Activated CD4-positive, alpha-beta memory T cell treated with anti-CD3 and anti-CD28 coated beads, Interleukin-2, amount 10 ng/mL, durations not matched to agents 7 days and 5 days (primary cell): ENCODE measurements at places on chromosomes 16 and 17. TPM values are rescaled to one million over a fixed set of nuclear protein-coding genes. Genes with fewer than 3 reads are reported as not detected.

The TERF2IP gene
- 96.2 TPM for total RNA-seq

The ERN2 gene
- not detected for total RNA-seq

The CCL3 gene
- 106 TPM for total RNA-seq

The C17orf50 gene
- not detected for total RNA-seq

The SMIM22 gene
- not detected for total RNA-seq

The MVD gene
- total RNA-seq = 134 TPM

The RHBDL1 gene
- total RNA-seq = 1.5 TPM

The PRAC2 gene
- total RNA-seq = not detected

The XYLT1 gene
- 34.9 TPM for total RNA-seq

The CCL1 gene
- total RNA-seq = 4.8 TPM

GRCh38 chr17:63976702-63977101 lies 4.0 kb upstream of the SCN4A start:
- DNase-seq = no peak

GRCh38 chr17:2828397-2829038 lies 32.3 kb downstream of the RAP1GAP2 start:
- peak; percentile 81 for DNase-seq

DNA sequence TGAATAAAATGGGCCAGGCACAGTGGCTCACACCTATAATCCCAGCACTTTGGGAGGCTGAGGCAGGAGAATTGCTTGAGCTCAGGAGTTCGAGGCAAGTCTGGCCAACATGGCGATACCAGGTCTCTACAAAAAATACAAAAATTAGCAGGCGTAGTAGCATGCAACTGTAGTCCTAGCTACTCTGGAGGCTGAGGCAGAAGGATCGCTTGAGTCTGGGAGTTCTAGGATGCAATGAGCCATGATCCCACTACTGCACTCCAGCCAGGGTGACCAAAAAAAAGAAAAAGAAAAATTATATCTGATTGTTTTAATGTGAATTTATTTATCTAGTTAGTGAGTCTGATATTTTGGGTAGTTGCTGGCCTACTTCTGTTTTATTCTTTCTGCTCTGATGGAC lies 7.0 kb downstream of the IL34 start:
- no peak for DNase-seq

- peak; percentile 52 for DNase-seq
These were observed 6.0 kb upstream of the TPPP3 start for GRCh38 chr16:67399218-67399733.

DNA sequence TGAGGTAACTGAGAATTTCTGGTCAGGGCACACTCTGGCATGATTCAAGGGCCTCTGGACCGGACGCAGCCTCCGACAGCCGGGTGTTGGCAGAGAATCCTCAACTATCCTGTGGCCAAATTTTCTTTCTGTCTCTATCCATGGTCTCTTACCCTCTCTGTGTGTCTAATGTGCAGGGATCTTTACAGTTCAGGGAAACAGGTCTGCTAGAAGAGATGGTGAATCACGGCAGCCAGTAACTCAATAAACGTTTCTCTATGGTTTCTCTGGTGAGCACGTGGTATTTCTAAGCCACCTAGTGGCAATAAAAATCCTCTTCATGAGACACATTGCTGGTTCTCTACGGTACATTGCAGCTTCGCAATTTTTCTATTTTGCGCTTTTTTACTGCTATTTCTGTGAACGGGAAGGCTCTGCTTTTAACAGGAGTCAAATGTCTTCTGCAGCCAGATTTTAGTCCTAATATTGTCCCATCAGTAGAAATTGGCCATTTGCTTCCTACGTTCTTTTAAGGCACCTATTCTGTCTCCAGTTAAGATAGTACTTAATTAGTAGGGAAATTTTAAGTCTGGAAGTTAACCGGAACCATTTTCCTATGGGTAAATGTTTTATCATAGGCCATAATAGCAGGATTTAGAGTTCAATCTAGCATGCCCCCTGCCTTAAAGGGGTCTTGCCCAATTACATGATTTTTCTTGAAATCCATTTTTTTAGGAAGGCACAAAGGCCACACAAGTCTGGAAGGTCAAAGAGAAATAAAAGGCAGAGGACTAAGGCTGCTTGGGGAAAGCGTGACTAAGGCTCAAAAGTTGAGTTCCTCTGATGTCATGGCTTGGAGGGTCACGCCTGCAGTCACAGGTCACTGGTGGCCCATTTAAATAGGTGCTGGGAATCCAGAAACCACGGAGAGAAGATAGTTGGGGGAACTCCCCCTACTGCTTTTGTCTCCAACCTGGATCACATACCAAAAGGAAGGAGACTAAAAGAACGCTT lies 31.5 kb downstream of the QPRT start:
- DNase-seq = peak; percentile 34

- no peak for DNase-seq
These were observed 59.2 kb downstream of the BMERB1 start for GRCh38 chr16:15493466-15494180.

DNA sequence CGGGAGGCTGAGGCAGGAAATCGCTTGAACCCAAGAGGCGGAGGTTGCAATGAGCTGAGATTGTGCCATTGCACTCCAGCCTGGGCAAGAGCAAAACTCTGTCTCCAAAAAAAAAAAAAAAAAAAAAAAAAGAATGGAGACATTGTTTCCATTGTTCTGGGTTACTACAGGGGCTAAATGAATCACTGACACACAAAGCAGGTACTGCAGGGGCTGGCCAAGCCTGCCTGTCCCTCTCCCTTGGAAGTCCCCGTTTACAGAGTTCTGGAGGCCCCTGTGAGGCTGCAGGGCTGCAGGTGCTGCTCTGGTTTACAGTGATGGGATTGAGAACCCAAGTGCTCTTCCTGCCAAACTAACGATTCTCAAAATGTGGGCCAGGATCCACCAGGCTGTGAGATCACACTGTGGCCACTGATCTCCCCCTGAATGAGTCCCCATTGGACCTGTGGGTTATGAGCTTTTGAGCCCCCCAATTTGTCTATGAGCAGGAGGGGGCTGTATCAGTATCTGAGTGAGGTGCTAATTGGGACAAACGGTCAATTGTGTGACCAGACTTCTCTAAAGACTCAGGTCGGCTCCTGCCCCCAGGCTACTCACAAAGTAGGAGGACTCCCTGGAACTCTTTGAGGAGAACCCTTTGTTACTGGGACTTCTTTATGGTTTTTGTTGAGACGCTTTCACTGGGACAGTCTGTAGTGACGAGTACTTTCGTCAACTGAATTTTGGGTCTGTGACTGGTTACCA lies 39.0 kb downstream of the DNAH17 start:
- DNase-seq = no peak

DNA sequence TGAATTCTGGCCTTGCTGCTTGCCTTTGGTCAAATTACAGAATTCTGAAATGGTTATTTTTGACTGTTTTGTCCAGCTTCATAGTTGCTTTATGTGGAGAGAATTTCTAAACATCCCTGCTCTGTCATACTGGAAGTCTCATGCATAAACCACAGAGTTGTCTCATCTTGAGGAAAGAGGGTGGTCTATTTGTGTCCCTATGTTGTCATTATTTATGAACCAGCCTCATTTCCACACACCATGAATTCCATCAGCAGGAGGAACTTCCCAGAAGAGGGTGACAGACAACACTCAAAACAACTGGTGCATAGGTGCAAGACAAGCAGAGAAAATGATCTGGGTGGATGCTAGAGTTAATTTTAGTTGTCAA lies 525.8 kb upstream of the GOT2 start:
- DNase-seq = no peak

GRCh38 chr17:72465191-72466024 lies 344.6 kb downstream of the SOX9 start:
- DNase-seq = no peak

DNA sequence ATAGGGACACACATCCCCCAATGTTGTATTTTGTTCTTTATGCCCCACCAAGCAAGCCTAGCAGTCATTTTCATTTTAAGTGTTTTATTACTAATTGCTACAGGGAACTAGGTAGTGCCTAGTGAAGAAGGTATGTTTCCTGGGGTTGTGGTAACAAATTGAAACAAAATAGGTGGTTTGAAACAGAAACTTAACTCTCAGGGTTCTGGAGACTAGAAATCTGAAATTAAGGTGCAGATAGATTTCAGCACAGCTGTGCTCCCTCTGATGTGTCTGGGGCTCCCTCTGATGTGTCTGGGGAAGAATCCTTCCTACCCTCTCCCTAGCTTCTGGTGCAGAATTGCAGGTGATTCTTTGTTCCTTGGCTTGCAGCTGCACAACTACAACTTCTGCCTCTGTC lies 390.1 kb downstream of the ZFHX3 start:
- DNase-seq = no peak

GRCh38 chr17:27322690-27323508 lies 29.0 kb downstream of the WSB1 start:
- no peak for DNase-seq

DNA sequence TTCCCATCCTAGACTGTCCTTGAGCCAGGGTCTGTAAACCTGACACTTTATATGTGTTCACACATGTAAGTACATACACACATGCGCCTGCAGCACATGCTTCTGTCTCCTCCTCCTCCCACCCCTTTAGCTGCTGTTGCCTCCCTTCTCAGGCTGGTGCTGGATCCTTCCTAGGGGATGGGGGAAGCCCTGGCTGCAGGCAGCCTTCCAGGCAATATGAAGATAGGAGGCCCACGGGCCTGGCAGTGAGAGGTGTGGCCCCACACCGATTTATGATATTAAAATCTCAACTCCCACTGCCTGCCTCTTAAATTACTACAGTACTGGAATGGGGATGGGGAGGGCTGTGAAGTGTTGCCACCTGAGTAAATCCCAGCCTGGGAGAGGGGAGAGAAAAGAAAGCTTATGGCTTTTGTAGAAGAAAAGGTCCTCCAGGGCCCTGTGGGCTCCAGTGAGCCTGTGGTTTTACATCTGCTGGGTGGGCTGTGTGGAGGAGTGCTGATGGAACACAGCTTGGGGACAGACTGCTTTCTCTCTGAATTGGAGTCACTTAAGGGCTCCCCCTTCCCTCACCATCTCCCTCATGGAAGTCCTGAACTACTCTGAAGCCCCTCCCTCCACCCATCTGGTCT lies 990 bp upstream of the WNK4 start:
- DNase-seq = no peak
